Keratinocyte (primary cell): ENCODE measurements at places on chromosomes 16 and 17.

DNA sequence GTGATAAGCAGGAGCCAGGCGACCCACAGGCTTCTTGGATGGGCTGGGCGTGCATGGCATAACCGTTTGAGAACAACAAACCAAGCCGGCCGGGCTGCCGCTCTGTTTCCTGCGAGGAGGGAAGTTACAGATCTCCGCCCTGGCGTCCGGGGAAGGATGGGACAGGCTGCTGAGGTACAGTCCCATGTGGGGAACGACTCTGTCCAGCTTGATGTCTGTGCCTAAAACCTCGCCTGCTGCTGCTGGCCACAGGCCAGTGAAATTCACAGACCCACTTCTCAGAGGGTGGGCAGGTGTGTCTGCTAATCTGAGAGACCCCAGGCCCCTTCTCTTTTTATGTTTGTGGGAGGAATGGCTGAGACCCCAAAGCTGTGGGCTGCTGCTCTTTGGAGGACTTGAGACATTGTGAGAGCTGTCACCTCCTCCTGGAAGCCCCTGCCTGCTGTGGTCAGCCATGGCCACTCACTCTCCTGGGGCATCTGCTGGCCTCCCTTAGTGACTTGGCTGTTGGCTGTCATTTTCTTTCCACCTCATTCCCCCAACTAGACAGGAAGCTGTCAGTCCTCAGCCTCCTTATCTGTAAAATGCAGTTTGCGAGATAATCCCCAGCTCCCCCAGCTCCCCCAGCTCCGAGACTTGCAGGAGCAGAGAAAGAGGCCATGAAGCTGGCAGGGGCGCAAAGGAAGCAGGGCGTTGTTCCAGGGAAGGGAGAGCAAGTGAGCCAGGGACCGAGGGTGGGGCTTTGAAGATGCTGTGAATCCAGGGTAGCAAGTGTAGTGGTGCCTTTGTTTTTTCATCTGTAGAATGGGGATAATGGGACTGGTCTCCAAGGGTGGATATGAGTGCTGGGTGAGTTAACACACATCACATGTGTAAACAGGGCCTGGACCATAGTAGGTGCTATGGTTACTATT is 51.0 kb downstream of the CMIP start:
- no peak for DNase-seq

- DNase-seq, result no peak
These were observed 361.8 kb upstream of the CDH5 start for GRCh38 chr16:66004699-66005098.

DNA sequence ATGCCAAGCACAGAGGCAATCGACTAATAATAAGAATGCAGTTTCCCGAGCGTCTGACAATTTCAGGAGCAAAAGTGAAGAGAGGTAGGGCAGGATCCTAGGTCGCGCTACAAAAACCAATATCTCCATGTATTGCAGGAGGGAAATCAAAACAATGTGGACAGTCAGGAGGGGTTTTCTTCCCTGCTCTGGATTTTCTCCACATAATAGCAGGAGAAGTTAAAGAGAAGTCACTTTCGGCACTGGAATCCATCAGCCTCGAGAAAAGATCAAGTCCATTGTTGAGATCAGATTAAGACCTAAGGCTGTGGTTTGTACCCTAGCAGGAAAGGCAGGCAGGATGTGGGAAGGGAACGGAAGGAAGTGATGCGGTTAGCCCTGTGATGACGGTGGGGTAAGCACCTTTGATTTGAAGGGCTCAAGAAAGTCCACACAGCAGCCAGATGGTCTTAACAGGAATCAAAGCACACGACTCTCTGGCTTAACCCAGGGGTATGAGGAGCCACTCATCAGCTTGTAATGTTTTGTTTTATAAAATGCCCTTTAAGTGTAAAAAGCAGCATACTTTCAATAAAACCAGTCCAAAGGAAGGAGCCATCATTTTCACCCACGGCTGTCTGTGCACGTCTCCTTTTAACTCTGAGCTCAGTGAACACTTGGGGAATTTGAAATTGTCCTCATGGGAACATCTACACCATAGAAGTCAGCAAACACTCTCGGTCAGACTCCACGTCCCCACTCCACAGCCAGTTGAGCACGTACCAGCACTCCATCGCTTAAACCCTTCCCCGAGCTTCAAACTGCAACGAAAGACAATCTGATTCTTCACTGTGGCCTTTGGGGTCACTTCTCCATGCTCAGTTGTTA is 15.8 kb upstream of the AKTIP start:
- no peak for DNase-seq

- no peak for DNase-seq
These were observed 162.2 kb downstream of the CDH13 start for GRCh38 chr16:82788919-82789318.

GRCh38 chr16:79997257-79997656 is 396.7 kb upstream of the MAF start:
- no peak for DNase-seq

DNA sequence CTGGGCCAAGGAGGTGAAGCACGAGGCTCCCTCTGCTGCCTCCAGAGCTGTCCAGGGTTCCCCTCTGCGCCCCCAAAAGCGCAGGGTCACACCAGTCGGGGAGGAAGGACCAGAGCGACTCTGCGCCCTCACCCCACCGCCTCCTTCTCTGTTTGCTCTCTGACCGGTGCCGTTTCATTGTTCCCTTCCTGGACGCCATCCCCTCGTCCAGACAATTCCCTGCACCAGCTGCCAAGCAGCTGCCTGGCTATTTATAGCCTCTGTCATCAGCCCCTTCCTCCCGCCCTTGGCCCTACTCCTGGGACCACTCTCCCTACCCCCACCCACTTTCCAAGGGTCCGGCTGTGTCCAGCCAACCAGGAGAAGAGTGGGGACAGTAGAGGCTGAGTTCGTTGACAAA is 68.8 kb upstream of the CREBBP start:
- no peak for DNase-seq

GRCh38 chr17:75487351-75488070 is 27.8 kb downstream of the CASKIN2 start:
- no peak for DNase-seq

- DNase-seq, result no peak
These were observed 270.6 kb downstream of the CPPED1 start for GRCh38 chr16:12532871-12533610.

- no peak for DNase-seq
These were observed 27.5 kb downstream of the NKD1 start for GRCh38 chr16:50575743-50576142.

DNA sequence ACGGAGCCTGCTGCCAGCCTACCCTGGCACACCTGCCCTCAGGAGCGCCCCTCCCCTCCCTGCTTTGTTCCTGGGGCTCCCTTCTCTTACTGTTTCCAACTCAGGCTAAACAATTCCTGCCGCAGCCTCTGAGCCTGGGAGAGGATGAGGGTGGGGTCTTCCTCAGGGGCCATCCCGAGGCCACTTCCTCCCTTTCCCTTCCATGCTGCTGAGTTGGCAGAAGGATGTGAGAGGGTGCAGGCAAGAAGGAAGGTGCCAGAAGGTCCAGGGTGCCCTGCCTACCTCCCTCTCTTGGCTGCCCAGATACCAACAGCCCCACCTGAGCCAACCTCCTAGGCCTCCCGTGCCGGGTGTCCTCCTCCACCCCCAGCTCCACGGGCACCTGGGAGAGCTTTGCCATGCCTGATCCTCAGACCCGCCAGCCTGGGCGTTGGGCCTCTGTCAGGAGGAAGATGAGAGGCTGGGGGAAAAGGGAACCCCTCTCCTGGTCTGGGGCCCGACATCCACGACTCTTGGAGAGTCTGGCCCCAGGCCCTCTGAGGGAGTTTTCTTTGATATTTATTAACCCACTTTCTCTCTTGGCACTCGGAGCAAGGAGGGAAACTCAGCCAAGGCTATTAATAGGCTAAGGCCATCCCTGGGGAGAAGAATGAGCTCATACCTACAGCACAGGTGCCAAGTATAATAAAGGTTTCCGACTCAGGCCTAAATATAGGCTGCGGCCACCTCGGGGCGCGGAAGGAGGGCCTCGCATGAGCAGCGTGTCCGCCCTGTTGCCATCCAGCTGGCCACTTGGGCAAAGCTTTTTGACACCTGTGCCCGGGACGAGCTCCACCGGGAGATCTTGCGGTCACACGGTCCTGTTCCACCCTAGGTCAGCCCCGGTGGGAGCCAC is 232.0 kb downstream of the ENGASE start:
- no peak for DNase-seq

- no peak for DNase-seq
These were observed 6.2 kb downstream of the PCGF2 start for GRCh38 chr17:38741921-38742410.

- no peak for DNase-seq
These were observed 37.1 kb upstream of the MEOX1 start for GRCh38 chr17:43698678-43699437.

DNA sequence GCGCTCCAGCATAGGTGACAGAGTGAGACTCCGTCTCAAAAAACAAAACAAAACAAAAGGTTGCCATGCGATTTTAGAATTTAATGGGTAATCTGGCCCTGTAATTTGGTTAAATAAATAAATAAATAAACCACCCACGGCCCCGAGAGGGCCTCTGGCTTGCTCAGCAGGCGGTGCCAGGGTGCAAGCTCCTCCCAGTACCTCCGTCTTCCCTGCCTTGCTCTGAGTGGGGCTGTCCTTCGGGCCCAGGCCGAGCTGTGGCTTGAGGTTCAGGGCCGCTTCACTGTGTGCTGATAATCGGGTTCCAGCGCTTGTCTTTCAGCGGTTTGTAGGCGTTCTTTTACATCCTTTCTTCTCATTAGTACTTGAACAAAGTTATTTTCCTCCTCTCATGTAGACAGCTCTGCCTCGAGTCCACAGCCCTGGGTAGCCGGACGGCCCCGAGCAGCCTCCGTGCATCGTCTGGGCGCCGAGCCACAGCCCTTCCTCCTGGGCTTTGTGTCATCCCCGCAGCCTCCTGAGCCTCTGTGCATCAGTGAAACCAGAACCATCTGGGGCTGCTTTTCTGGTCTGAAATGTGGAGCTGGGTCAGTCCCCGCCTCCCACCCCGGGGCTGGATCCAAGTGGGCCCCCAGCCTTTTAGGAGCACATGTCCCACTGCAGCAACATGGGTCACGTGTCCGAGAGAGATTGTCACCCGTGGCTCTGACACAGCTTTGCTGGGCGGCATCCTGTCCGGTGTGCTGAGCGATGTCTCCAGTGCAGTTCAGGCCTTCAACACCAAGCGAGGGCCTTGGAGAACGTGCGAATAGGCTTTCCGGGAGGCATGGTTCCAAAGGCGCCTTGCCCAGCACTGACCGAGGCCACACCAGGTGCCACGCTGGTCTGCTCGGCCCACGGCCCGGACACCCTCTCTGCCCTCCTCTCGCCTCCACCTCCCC is 157.4 kb upstream of the CHMP6 start:
- no peak for DNase-seq

GRCh38 chr16:29727452-29727851 is 18.3 kb downstream of the C16orf54 start:
- no peak for DNase-seq

DNA sequence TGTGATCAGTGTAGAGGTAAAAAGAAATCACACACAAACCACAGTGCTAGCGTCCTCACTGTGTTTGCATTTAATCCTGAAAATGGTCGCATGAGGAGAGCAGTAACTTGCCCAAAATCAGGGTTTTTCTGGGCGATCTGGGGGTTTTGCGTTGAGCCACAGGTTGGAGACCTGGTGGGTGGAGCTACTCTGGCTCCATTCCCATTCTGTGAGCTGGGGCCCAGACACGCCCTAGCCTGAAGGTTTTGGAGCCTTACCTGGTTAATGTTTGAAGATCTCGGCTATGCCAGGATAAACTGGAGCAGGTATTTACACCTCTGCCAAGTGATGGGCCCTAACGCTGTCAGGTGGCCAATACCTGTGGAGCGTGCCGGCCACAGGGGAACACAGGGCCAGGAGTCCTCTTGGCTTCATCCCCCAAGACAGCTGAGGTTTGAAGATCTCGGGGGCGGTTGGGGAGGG is 48.4 kb downstream of the MPRIP start:
- DNase-seq, result no peak

- DNase-seq, result no peak
These were observed 14.2 kb upstream of the CBFB start for GRCh38 chr16:67014634-67015312.

GRCh38 chr16:56670620-56670934 is 963 bp downstream of the MT1H start:
- DNase-seq, result no peak

- DNase-seq, result no peak
These were observed 17.9 kb downstream of the SLC39A11 start for GRCh38 chr17:73074566-73074965.

DNA sequence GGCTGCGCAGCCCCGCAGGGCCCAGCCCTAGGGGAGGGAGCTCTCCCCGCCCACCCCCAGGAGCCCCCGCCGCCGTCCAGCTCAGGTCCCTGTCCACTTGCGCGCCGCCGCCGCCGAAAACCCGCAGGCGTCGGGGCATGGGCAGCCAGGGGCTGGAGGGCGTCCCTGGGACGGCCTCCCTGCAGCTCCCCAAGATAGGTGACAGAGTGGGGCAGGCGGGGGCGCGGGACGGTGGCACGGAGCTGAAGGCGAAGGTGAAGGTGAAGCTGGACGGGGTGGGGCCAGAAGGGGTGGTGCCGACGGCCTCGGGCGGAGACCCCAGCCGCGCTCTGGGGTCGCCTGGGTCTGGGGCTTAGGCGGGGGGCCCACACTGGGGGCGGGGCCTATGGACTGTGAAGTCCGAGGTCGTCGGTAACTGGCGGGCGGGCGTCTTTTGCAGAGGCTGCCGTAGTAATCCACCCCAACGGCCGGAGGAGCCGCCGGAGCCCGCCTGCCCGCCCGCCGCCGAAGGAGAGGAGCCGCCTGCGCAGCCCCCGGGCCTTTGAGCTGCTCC is 27.2 kb downstream of the SREBF1 start:
- DNase-seq, result no peak

DNA sequence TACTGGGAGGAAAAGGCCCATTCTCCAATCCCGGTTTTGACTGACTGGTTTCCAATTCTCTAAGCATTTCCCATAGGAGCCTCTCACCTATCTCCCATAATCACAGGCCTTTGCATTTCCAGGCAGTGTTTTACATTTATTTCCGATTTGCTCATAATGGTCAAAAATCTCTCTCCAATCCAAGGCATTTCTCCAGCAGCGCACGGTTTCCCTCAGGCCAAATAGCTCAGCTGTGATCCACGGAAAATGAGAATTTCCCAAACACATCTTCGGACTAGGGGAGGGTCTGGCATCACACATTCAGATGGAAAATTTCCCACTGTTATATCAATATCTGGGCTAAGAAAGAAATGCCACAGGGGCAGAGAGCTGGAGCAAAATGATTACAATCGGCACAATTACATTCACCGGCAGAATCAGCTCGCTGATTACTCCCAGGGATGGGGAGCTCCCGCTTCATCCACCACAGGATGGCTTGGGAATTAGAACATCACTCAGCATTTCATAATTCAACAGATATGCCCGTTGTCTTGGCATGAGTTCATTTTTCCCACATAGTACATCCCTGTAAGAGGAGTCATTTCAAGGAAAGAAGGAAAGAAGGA is 6.7 kb downstream of the PIPOX start:
- DNase-seq, result no peak

GRCh38 chr17:30222721-30223175 is 12.7 kb downstream of the SLC6A4 start:
- DNase-seq, result no peak
